ENCODE measurements at places on chromosomes 1 and 21. TPM values are rescaled to one million over a fixed set of nuclear protein-coding genes. Genes with fewer than 3 reads are reported as not detected.

IVL gene
- not detected for total RNA-seq

DNA sequence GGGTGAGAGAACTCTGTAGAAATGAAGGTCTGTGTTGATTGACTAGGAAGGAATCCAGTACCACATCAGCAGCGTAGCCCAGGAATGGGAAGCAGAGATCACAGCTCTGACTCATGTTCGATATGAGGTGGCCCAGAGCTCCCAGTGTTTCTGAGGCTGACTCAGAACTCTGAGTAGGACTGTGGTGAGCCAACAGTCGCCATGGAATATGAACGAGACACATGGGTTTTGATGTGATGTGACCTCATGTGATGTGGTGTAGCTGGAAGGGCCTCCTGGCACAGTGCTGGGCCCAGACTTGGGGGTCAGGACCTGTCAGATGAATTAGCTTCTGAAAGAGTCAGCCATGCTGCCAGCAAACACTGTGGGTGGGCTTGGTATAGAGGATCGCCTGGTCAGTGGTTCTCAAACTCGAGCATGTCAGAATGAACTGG is 237.0 kb downstream of the MRPL39 start:
- no peaks in the 10 kb centered on the region for H3K4me1 ChIP-seq
- no peak overlapping the region for H3K27ac ChIP-seq
- H3K27me3 ChIP-seq: no peaks in the 10 kb centered on the region
- no peaks in the 10 kb centered on the region for H3K36me3 ChIP-seq

GRCh38 chr1:241684108-241684507 is 32.0 kb downstream of the WDR64 start:
- H3K36me3 ChIP-seq: no peaks in the 10 kb centered on the region
- no peak overlapping the region for H3K4me3 ChIP-seq
- no peaks in the 10 kb centered on the region for H3K27me3 ChIP-seq
- peaks cover 2% of the 10 kb centered on the region for H3K4me1 ChIP-seq

DNA sequence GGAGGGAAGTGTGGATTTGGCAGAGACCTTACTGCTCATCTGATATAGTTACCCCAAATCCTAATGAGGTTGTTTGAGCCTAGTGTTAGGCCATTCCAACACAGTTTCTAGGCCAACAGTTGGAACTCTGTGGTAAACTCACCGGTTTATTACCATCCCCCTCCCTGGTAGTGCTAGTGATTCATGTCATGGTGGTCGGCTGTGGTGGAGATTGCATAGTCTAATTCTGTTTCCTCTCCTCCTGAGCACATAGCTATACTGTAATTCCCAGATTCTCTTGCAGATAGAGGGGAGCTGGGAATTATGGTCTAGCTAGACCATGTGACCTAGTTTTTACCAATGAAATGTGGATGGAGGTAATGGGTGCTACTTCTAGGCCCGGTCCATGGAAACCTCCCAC is 123.7 kb upstream of the KIF26B start:
- no peaks in the 10 kb centered on the region for H3K27me3 ChIP-seq
- DNase-seq: no peak
- no peak overlapping the region for H3K4me3 ChIP-seq
- H3K27ac ChIP-seq: no peak overlapping the region
- no peaks in the 10 kb centered on the region for H3K4me1 ChIP-seq
- no peaks in the 10 kb centered on the region for H3K36me3 ChIP-seq

DNA sequence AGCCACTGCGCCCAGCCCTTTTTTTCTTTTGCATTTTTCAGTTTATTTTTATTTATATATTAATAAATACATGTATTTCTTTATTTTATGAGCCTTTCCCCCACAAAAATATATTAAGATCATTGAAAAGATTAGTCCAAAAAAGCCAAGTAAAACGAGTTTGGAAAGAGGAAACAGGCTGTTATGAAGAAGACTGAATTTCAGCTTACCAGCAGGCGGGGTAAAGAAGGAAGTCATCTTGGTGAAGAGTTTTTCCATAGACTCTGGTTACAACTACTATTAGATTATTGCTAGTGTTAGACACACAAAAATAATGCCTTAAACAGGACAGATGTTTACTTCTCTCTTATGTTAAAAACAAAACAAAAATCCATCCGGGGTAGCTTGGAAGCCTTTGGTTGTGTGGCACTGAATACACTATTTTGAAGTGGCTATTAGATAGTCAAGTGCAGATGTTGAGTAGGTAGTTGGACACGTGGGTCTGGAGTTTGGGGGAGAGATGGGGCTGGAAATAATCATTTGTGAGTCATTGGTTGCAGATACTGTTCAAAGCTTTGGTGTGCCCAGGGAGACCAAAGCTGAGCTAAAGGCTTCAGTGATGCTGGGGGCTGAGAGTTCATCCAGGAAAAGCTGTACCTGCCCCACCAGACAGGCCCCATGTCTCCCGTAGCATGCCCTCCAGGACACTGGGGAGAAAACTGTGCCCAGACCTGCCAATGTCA is 8.7 kb upstream of the LRRC71 start:
- no peak overlapping the region for H3K4me3 ChIP-seq
- H3K36me3 ChIP-seq: no peaks in the 10 kb centered on the region
- DNase-seq: no peak
- no peaks in the 10 kb centered on the region for H3K27me3 ChIP-seq

- no peak overlapping the region for H3K4me3 ChIP-seq
- no peak overlapping the region for H3K27ac ChIP-seq
- H3K36me3 ChIP-seq: no peaks in the 10 kb centered on the region
- DNase-seq: no peak
- peaks cover 5% of the 10 kb centered on the region for H3K27me3 ChIP-seq
- H3K4me1 ChIP-seq: no peaks in the 10 kb centered on the region
Observed at GRCh38 chr1:222370081-222370912, 177.6 kb downstream of the HHIPL2 start.

SEC22B gene
- 32.3 TPM for total RNA-seq

SIK1 gene
- 0.98 TPM for total RNA-seq

RGS8 gene
- total RNA-seq: not detected

ESPN gene
- not detected for total RNA-seq
